ENCODE measurements at places on chromosomes 2 and 18.

- DNase-seq, result no peak
These were observed 9.9 kb upstream of the ABHD3 start for GRCh38 chr18:21714474-21714873.

DNA sequence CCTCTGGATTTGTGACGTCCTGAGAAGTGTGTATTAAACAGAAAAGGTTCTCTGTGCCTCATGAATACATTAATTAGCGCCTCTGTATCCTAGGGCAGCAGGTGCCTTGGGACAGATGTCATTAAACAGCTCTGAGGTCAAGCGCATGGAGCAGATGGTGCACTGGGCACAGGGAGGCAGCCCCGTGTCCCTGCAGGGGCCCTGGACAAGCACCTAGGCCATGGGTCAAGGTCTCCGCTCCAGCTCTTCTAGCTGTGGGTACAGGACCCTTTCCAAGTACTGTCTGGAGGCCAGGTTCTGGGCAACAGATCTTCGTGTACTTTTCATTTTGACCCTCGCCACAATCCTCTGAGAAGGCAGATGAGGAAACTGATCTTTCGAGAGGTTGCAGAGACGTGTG is 126.4 kb downstream of the KCTD1 start:
- no peak for DNase-seq

DNA sequence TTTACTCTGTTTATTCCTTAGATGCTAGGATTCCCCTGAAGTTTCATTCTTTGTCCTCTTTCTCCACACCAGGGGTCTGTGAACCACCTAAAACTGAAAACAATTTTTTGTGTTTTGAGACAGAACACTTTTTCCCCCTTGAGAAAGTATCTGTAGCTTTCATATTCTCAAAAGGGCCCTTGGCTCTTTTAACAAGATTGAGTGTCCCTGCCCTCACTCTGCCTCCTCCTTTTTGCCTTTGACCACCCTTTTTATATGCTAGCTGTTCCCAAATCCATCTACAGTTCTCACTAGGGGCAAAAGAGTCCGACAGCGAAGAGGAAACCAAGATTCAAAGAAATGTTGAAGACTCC is 883 bp upstream of the EHBP1 start:
- DNase-seq, result no peak

GRCh38 chr18:61727241-61728193 is 165.3 kb downstream of the RNF152 start:
- DNase-seq, result no peak

- DNase-seq, result no peak
These were observed 54.7 kb downstream of the MTA3 start for GRCh38 chr2:42622943-42623676.

DNA sequence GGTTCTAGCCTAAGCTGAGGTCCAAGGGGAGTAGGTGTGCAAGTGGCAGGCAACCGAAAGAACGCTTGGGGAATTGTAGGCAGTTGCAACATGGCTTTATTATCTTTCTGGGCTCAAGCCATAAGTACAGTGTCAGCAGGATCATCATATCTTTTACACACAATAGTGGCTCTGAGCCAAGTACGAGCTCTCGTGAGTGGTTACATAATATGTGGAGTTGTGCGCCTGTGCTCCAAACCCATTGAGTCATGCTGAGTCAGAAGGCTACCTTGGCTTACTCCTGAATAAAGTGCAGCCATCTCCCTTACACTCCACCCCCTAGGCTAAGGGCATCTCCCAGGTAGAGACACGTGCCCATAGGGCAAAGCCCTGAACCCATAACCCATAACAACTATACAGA is 233.9 kb downstream of the SATB2 start:
- DNase-seq, result no peak

DNA sequence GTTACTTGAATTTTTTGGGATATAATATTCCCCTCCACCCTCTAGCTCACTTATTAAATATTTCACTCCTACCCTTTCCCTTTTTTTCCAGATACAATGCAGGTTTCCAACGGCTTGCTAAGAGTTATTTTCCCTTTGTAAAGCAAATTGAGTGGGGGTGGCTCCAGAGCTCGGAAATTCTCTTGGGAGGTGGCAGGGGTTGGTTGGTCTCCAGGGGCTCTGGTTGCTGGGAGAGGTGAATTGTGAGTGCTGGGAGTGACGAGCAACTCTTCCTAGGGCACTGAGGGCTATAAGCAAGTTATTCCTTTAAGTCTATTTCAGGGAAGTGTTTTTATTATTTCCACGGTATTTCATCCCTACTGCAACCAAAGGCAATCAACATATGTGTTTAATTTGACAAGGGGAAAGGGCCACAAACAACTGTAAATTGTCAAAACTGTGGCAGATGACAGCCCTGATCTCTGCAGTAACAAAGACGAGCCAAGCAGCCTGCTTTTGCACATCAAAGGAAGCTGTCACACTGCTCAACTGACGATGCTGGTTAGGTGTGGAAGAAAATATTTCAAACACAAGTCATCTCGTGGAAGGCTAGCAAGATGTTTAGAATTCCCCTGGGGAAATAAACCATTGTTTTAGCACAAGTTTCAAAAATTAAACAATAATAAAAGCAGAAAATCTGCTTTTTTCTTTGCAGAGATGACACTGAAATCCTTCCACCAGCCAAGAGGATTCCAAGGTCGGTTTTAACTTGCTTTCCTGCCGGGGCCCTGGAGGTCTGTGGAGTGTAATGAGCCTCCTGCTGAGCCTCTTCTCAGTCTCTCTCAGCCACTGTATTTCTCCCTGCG is 34.8 kb upstream of the ASXL2 start:
- no peak for DNase-seq

DNA sequence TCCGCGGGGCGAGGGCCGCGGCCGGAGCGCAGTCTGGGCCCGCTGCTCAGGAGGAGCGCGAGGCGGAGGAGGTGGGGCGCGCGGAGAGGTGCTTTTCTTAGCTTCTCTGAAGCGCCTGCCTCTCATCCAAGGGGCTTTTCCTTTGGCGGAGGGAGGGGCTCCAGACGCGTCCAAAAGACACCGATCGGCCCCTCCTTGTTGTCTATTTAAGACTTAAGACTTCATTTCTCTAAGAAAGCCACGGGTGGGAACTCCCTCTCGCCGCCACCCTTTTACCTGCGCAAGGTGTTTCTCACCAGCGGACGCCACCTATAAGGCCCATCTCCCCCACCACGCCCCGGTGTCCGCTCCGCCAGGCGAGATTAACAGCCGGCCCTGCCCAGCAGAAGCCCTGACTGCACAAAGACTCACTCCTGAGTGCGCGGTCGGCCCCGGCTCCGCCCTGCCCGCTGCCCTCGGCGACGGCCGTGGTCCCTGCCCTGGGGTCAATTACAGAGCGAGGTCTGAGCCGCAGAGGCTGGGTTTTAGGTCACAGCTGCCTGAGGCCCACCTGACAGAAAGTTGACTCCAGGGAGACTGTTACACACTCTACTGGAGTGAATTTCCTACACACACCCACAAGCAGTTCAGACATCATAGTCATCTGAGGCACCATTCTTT is at the start of gene DSC2:
Gene DSC2 (minus strand): TSS at position 397 of the 660 bp plus-strand sequence. CDS start 450 bp downstream, outside the sequence.
- no peak for DNase-seq

- DNase-seq, result no peak
These were observed at the start of gene DPP10 for GRCh38 chr2:114442510-114442909. Gene DPP10, plus strand, starts transcription at chr2:114442641.

GRCh38 chr2:32168513-32168912 is 2.8 kb downstream of the SLC30A6 start:
- no peak for DNase-seq

DNA sequence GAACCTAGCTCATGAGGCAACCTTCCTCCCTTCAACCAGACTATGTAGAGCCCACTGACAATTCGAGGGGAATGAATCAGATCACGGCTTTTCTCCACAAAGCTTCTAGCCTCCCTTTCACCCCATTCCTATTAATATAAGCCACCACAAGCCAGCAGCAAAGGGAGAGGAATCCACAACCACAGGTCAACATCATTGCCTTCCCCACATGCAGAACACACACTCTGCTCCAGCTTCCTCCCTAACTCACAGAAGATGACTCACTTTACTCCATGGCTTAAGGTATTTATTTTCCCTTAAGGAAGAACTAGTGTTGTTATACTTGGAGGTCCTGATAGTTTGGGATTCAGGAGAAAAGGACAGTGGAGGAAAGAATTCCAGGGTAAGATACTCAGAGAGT is 272.2 kb downstream of the C1D start:
- DNase-seq, result no peak

- DNase-seq, result no peak
These were observed 797 bp downstream of the TTC32 start for GRCh38 chr2:19900931-19901441.

DNA sequence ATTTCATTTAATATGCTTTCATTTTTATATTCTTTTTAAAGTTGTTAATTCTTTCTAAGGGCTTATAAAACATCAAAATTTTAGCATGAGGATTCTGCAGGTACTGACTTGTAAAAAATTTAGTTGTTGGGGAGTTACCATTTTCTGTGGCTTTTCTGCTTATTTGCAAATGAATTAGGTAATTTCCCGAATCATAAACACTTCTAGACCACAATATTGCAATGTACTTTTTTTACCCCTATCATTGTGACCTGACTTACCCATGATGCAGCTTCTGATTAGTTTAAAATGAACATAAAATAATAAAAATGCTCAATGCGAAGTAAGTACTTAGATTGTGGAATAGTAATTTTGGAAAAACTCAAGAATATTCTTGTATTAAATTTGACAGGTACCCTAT is 11.4 kb downstream of the ARL6IP6 start:
- no peak for DNase-seq

DNA sequence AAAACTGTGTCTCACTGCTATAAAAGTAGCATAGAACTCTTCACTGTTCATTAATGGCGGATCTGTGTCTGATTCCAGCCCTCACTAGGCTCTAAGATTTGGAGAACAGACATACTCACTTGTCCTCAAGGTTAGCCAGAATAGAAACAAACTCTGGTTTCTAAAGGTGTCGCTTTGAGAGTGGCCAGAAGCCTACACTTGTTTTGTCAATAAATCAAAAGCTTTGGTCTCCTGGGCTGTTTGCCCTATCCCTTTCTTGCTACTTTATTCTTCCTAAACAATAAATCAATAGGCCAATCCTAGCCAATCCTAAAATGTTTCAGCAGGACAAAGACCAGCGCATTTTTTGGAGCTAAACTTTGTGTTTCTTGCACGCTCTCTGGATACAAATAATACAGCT is 1064.6 kb upstream of the CHAC2 start:
- DNase-seq, result no peak

DNA sequence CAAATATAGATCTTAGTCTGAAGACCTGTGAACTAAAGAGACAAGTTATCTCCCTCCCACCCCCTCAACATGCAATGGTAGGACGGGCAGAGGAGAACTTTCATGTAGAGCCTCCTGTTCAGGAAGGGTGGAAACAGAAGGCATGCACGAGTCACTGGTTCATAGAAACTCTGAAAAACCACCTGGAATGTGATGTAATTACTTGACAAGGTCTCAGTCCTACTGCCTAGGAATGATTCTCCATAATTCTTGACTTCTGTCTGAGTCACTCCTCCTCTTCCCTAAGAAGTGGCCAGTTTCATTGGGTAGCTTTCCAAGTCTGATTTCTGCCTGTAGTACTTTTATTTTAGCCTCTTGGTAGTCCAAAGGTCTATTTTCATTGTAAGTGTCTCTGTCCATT is 277.3 kb downstream of the PTPRM start:
- DNase-seq, result no peak

DNA sequence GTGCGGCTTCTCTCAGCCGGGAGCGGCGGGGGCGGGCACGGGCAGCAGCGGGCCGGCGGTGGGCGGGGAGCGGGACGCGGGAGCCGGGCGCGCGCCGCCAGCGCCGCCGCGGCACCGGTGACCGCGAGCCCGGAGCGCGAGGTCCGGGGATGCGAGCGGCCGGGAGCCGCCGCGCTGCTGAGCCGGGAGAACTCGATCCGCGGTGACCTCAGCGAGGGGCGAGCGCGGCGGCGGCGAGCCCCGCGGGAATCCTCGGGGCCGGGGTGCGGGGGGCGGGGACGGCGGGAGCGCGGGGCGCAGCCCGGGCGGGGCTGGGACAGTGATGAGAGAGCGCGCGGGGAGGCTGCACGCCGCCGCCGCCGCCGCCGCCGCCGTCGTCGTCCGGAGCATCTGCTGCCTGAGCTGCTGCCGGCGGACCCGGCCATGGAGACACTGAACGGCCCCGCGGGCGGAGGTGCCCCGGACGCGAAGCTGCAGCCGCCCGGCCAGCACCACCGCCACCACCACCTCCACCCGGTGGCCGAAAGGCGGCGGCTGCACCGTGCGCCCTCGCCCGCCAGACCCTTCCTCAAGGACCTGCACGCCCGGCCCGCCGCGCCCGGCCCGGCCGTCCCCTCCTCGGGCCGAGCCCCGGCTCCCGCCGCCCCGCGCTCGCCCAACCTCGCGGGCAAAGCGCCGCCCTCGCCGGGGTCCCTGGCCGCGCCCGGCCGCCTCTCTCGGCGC is at the start of gene MTCL1:
Gene MTCL1 (plus strand): TSS at position 319 of the 723 bp plus-strand sequence. CDS start 105 bp downstream, at position 424.
- no peak for DNase-seq

DNA sequence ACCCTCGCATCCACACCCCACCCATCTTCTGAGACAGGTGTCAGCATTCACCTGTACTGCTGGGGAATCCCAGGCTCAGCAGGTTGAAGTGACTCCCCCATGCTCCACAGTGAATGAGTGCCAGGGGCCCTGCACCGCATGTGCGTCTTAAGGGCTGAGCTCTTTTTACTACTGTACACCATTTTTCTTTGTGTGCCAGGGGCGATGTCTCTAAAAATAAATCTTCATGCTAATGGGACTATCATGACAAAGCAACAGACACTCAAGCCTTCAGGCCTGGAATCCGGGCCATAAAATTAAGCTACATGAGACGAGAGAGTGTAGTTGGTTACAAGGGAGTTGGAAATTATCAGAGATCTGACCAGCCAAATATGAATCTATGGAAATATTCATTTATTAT is 294.8 kb downstream of the LPIN1 start:
- no peak for DNase-seq

GRCh38 chr2:46351750-46352138 is 54.5 kb downstream of the EPAS1 start:
- DNase-seq, result peak; percentile 11

GRCh38 chr2:99338029-99338585 is 918 bp downstream of the EIF5B start:
- no peak for DNase-seq

DNA sequence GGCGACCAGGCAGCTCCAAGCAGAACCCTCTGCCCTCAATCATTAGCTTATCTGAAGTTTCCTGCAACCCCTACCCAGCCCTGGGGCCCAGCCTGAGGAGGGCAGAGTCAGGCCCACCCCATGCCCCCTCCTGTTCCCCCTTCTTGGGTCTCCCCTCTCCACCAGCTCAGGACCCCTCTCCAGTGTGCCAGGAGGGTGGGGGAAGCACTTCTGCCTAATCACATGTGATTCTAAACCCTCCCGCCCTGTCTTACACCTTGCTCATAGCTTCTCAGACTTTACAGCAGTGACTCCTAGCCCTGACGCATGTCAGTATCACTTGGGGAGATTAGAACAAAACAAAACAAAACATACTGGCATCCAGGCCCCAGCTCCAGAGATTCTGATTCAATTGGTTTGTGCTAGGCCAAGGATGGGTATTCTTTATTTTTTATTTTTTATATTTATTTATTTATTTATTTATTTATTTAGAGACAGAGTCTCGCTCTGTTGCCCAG is 42.5 kb upstream of the ASAP2 start:
- no peak for DNase-seq
